ENCODE measurements at places on chromosomes 3 and 15. TPM values are rescaled to one million over a fixed set of nuclear protein-coding genes. Genes with fewer than 3 reads are reported as not detected.

NTRK3 gene
- not detected for polyA plus RNA-seq

RGMA gene
- 0.18 TPM for polyA plus RNA-seq

OR5H15 gene
- polyA plus RNA-seq: not detected

C3orf62 gene
- polyA plus RNA-seq: 2.6 TPM

IQCH gene
- 2.2 TPM for polyA plus RNA-seq

APBA2 gene
- polyA plus RNA-seq: 9.3 TPM

MME gene
- 10.8 TPM for polyA plus RNA-seq

FAM81A gene
- polyA plus RNA-seq: 0.50 TPM

CPN2 gene
- not detected for polyA plus RNA-seq

P2RY1 gene
- polyA plus RNA-seq: 1.1 TPM

ZBED2 gene
- 120 TPM for polyA plus RNA-seq

ZXDC gene
- 9.9 TPM for polyA plus RNA-seq

ACTRT3 gene
- polyA plus RNA-seq: 2.9 TPM

KBTBD13 gene
- polyA plus RNA-seq: not detected

- DNase-seq: no peak
- H3K36me3 ChIP-seq: no peaks in the 10 kb centered on the region
- H3K27ac ChIP-seq: no peak overlapping the region
- no peaks in the 10 kb centered on the region for H3K4me1 ChIP-seq
- H3K4me3 ChIP-seq: no peak overlapping the region
Observed at GRCh38 chr3:186167646-186168395, 58.9 kb upstream of the ETV5 start.

DNA sequence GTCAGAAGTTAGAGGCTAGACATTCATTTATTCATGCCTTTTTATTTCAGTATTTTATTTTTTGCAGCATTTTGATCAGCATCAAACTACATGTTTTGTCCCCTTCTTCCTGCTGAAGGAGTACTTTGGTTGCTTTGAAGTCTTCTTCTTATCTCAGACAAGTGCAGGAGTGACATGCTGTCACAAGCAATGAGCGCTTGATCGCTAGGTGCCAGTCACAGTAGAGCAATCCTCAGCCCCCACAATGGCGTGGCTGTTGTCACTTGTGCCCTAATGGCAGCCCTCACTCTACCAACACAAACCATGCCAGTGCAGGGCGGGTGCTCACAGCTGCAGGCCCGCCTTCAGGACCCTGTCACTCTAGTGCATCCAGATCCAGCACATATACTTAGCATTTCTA, 184.6 kb upstream of the FEZF2 start:
- DNase-seq: no peak
- H3K27me3 ChIP-seq: no peaks in the 10 kb centered on the region
- H3K36me3 ChIP-seq: no peaks in the 10 kb centered on the region

DNA sequence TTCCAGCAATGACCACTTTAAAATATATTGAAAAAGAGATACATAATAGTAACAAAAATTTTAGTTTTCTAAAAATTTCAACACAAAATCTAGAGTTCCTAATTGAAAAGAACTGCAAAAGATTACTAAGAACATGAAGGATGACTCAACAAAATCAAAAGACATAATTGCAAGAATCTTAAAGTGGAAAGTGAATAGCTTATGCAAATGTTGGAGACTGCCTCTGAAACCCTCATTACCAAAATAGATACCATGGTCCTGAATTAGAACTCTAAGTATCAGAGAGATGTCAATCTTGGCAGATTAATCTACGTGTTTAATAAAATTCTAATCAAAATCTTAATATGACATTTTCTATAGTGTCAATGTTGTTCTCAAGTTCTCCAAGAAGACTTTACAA, 60.7 kb upstream of the SGO1 start:
- no peak overlapping the region for H3K4me3 ChIP-seq
- H3K36me3 ChIP-seq: no peaks in the 10 kb centered on the region
- no peaks in the 10 kb centered on the region for H3K27me3 ChIP-seq
- H3K4me1 ChIP-seq: no peaks in the 10 kb centered on the region
- no peak for DNase-seq

DNA sequence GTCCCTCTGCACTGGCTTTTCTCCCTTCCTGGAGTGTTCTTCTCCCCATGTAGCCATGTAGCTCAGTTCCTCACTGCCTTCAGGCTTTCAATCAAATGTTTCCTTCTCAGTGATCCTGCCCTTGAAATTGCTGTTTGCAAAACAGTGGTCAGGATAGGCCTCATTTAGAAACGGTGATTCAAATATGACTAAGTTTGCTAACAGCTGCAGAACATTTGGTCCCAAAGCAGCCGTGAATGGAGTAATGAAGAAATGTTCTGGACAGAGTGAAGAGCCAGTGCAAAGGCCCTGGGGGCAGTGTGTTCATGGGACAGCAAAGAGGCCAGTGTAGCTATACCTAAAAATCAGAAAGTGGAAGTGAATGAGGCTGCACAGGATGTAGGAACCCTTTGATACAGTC, 223.4 kb downstream of the FEZF2 start:
- DNase-seq: peak; percentile 35
- H3K27ac ChIP-seq: no peak overlapping the region
- H3K36me3 ChIP-seq: no peaks in the 10 kb centered on the region
- H3K4me3 ChIP-seq: no peak overlapping the region

GRCh38 chr3:5155241-5155640, 32.3 kb upstream of the EDEM1 start:
- H3K36me3 ChIP-seq: peaks cover 2% of the 10 kb centered on the region
- H3K27me3 ChIP-seq: no peaks in the 10 kb centered on the region
- H3K4me1 ChIP-seq: no peaks in the 10 kb centered on the region
- DNase-seq: no peak

- peak; percentile 44 for DNase-seq
- no peak overlapping the region for H3K4me3 ChIP-seq
- peaks cover 26% of the 10 kb centered on the region for H3K4me1 ChIP-seq
- no peaks in the 10 kb centered on the region for H3K27me3 ChIP-seq
Observed at GRCh38 chr3:27585429-27585828, 101.2 kb upstream of the SLC4A7 start.

GRCh38 chr15:93913310-93913709, 318.1 kb upstream of the MCTP2 start:
- no peak for DNase-seq
- no peaks in the 10 kb centered on the region for H3K27me3 ChIP-seq
- H3K27ac ChIP-seq: no peak overlapping the region
- H3K4me1 ChIP-seq: no peaks in the 10 kb centered on the region
- no peaks in the 10 kb centered on the region for H3K36me3 ChIP-seq

DNA sequence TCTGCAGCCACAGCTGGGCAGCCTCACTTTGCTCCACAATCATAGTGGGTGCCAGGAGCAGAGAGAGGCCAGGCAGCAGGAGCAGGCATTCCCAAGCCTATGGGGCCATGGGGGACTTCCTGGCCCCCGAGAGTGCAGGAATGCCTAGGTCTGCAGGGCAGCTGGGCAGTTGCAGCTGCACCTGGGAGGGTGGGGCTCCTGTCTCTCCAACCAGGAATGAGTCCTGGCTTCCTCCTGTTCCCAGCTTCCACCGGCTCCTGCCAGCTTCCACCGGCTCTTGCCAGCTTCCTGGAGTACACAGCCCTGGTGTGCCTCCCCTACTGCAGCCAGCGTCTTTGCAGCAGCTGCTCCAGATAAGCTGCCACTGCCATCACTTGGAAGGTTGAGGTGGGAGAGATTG, 86.3 kb upstream of the CDV3 start:
- DNase-seq: no peak
- no peaks in the 10 kb centered on the region for H3K36me3 ChIP-seq
- no peaks in the 10 kb centered on the region for H3K27me3 ChIP-seq

GRCh38 chr15:74418575-74419338, 15.0 kb downstream of the SEMA7A start:
- peaks cover 39% of the 10 kb centered on the region for H3K36me3 ChIP-seq
- no peak overlapping the region for H3K4me3 ChIP-seq
- DNase-seq: no peak
- peaks cover 37% of the 10 kb centered on the region for H3K4me1 ChIP-seq
- no peak overlapping the region for H3K27ac ChIP-seq

- H3K36me3 ChIP-seq: no peaks in the 10 kb centered on the region
- DNase-seq: no peak
- peaks cover 6% of the 10 kb centered on the region for H3K4me1 ChIP-seq
Observed at GRCh38 chr15:69792823-69793222, 304.9 kb downstream of the TLE3 start.

DNA sequence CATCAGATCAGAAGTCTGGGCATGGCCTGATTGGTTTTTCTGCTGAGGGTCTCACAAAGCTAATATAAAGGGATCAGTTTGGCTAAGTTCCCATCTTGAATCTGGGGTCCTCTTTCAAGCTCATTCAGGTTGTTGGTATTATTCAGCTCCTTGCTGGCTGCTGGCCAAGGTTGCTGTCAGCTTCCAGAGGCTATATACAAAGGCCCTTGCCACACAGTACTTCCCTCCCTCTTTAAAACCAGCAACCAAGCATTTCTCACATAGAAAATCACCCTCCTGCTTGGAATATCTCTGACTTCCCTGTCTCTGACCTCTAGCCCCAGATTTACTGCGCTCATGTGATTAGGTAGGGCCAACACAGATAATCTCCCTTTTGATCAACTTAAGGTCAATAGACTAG, 442.9 kb downstream of the ERC2 start:
- no peaks in the 10 kb centered on the region for H3K36me3 ChIP-seq
- H3K27me3 ChIP-seq: no peaks in the 10 kb centered on the region
- no peak overlapping the region for H3K27ac ChIP-seq
- H3K4me3 ChIP-seq: no peak overlapping the region
- DNase-seq: no peak

GRCh38 chr3:65689436-65689835, 349.3 kb downstream of the MAGI1 start:
- H3K27me3 ChIP-seq: no peaks in the 10 kb centered on the region
- no peaks in the 10 kb centered on the region for H3K4me1 ChIP-seq
- H3K4me3 ChIP-seq: no peak overlapping the region
- no peak overlapping the region for H3K27ac ChIP-seq
- DNase-seq: no peak

DNA sequence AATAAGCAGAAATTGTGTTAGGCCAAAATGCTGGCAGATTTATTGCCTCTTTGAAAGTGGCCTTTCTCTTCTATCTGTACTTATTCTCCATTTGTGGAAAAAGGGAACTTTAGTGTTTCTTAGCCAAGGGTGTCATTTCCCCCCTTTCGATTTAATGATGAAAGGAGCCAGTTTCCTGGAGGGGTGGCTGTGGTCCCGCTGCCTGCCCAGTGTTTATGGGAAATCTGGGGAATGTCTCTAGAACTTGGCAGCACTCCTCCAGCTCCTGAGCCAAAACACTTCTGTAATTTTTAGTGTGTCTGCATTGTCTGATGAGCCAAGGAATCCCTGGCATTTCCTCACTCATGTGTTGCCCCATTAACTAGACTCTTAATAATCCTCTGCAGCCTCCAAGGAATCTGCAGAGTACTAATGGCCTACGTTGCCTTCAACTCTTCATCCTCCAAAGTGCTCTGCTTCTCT, 448.8 kb downstream of the GRM7 start:
- H3K4me3 ChIP-seq: no peak overlapping the region
- no peaks in the 10 kb centered on the region for H3K36me3 ChIP-seq
- no peak for DNase-seq
- H3K27me3 ChIP-seq: no peaks in the 10 kb centered on the region
- no peak overlapping the region for H3K27ac ChIP-seq

GRCh38 chr15:81950841-81951414, 94.9 kb downstream of the MEX3B start:
- no peak overlapping the region for H3K27ac ChIP-seq
- no peak for DNase-seq
- no peaks in the 10 kb centered on the region for H3K4me1 ChIP-seq
- H3K36me3 ChIP-seq: no peaks in the 10 kb centered on the region

GRCh38 chr3:42589382-42590109, 1.1 kb upstream of the SS18L2 start:
- peak overlapping the region; percentile 16 for H3K27ac ChIP-seq
- no peak for DNase-seq
- H3K4me1 ChIP-seq: peaks cover 14% of the 10 kb centered on the region
- no peak overlapping the region for H3K4me3 ChIP-seq
- H3K36me3 ChIP-seq: peaks cover 2% of the 10 kb centered on the region
- no peaks in the 10 kb centered on the region for H3K27me3 ChIP-seq

- H3K4me1 ChIP-seq: peaks cover 17% of the 10 kb centered on the region
- no peaks in the 10 kb centered on the region for H3K36me3 ChIP-seq
- DNase-seq: no peak
- no peak overlapping the region for H3K27ac ChIP-seq
- no peak overlapping the region for H3K4me3 ChIP-seq
- no peaks in the 10 kb centered on the region for H3K27me3 ChIP-seq
Observed at GRCh38 chr15:77497110-77497737, 76.5 kb downstream of the HMG20A start.

- H3K27me3 ChIP-seq: no peaks in the 10 kb centered on the region
- H3K27ac ChIP-seq: no peak overlapping the region
- DNase-seq: no peak
- no peak overlapping the region for H3K4me3 ChIP-seq
- H3K36me3 ChIP-seq: no peaks in the 10 kb centered on the region
Observed at GRCh38 chr3:162538906-162539305, 1042.3 kb downstream of the OTOL1 start.

DNA sequence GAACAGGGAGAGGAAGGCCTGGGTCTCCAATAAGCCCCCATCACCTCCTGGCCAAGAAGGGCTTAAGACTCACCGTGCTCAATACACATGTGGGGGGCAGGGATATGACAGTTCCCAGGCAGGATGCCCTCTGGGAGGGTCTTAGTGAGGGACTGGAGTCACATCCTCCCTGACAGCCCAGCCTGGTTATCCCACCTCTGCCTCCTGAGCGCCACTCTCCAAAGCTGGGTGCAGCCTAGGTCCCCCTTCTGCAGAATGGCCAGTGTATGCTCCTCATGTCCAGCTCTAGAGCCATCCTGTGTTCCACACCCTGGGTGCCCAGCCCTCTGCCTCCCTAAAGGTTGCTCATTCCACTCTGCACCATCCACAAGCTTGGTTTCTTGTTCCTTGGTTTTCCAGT, 1.2 kb upstream of the SHISA5 start:
- DNase-seq: no peak
- no peak overlapping the region for H3K27ac ChIP-seq
- H3K4me3 ChIP-seq: no peak overlapping the region
- H3K4me1 ChIP-seq: peaks cover 40% of the 10 kb centered on the region

GRCh38 chr3:141623691-141624090, 114.4 kb upstream of the RNF7 start:
- H3K27ac ChIP-seq: no peak overlapping the region
- no peaks in the 10 kb centered on the region for H3K27me3 ChIP-seq
- no peak overlapping the region for H3K4me3 ChIP-seq

GRCh38 chr3:180546863-180547262, 55.1 kb upstream of the TTC14 start:
- no peak overlapping the region for H3K27ac ChIP-seq
- H3K4me1 ChIP-seq: no peaks in the 10 kb centered on the region

All from keratinocyte (primary cell).